Thyroid gland (tissue), 4 donors: ENCODE measurements at places on chromosomes 6 and 20.
A peak's percentile ranks its signal among the peaks of the same experiment; 100 is the strongest.

GRCh38 chr20:63854766-63855362 lies 6.4 kb upstream of the ABHD16B start:
- DNase-seq: no peak

DNA sequence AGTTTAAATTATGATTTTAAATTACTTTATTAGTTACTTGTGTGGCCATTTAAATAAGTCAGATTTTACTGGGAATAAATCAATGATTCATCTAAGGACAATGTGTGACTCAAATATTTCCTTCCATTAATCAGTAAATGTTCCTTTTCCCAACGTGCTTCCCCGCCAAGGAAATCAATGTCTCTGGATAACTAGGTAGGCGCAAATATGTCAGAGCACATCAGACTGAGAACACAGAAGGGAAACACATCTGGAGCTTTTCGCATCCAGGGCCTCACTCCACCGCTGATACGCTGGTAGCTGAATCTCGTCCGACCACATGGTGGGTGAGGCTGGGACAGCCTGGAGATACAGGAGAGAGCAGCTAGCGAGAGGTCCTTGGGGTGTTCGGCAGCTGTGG lies 56.4 kb upstream of the RPS6KA2 start:
- DNase-seq: no peak

DNA sequence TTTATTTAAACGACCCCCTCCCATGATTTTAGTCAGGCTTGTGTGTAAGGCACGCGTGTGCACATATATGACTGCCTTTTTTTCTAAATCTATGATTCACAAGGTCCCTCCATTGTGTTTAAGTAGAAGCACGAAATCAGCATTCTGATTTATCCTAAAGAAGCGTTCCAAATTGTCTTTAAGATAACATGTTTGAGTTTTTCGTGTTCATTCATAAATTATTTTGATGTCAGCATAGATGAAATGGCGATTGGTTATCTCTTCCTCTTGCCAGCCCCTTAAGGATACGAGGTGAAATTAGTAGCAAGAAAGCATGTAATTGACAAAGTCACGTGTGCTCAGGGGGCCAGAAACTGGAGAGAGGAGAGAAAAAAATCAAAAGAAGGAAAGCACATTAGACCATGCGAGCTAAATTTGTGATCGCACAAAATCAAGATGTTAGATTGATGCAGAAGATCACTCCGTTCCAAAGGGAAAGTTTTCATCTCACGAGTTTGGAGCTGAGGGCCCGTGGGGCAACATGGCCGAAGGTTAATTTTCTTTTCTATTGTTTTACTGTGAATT lies at the start of gene LIN28B:
TSS of gene LIN28B (plus strand) at position 377 of the 564 bp plus-strand sequence. CDS start at position 521, 144 bp downstream.
- DNase-seq: no peak

GRCh38 chr6:4759997-4760396 lies 16.2 kb upstream of the CDYL start:
- DNase-seq: no peak

- no peak for DNase-seq
These were observed 117.5 kb upstream of the BEND6 start for GRCh38 chr6:56837322-56837894.

- no peak for DNase-seq
These were observed 46.1 kb downstream of the CHD6 start for GRCh38 chr20:41572010-41572572.

GRCh38 chr6:131787079-131787478 lies 20.7 kb upstream of the ENPP1 start:
- DNase-seq: no peak

- DNase-seq: no peak
These were observed 180.5 kb downstream of the SYNDIG1 start for GRCh38 chr20:24649787-24650490.

DNA sequence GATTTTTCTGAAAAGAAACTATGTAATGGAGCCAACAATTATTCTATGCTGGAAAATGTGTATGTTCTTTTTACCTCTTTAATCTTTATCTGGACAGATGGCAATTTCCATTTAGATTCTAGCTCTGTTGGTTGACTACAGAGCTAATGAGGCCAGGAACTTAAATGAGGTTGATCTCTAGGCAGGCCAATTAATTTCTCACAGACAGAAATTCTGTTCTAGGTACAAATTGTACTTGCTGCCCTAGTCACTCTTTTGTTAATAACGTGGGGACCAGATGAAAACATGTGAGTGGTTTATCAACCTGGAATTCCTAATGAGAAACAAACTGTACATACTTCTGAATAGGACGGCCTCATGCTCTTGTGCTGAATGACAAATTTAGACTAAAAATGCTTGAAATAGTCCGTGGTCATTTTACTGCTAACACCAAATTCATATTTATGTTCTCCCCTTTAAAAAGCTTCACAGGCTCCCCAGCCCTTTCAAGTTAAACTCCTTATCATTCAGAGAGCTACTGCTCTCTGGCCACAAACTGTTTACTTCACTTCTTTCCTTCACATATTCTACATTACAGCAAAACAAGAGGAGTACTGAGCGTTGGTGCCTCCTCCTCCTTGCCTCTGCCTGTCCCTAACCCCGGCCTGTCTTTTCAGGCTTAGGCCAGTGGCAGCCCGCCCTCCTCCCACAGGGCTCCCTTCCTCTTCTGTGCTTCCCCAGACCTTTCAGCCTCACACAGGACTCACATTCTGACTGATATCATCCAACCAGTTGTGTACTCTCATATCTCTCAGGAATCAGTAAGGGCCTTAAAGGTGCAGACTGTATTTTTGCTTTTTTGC lies 41.4 kb downstream of the DTNBP1 start:
- peak; percentile 23 for DNase-seq

- no peak for DNase-seq
These were observed 16.7 kb downstream of the UNC5CL start for GRCh38 chr6:41022294-41022693.
